NCI-H82 (cell line): ENCODE measurements at places on chromosomes 3 and 15.

DNA sequence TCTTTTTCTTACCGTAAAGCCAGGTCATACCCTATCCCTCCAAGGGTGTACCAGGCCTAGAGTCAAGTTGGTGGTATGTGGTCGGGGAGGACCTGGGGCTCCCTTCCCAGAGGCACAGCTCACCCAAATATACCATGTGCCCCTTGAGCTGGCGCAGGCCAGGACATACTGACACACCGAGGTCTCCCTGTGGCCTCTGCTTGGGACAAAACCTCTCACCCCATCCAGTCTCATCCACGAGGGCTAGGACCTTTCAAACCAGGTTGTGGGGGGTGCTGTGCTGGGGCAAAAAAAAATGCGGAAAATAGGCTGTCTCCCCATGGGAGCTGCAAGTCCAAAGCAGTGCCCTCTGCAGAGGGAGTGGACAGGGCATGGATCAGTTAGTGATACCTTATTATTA is 22.8 kb downstream of the PTH1R start:
- no peak for DNase-seq

DNA sequence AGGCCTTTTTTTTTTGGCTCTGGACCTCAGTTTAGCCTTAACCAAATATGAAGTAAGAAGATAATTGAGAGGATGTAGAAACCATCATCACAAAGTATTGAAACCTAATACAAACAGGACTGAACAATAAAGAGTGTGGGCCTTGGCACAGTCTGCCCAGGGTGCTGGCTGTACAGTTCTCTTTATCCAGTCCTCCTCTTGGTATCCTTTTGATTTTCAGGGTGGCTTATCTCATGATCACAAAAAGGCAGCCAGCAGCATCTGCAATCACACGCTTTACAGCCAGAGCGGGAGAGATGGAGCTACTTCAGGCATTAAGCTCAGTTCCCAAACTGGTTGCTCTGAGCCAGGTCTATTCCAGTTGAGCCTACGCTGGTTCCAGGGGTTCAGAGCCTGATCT is 239.7 kb downstream of the RPLP1 start:
- DNase-seq = peak; percentile 44

- DNase-seq = no peak
Measured at GRCh38 chr3:160998581-160998980, 106.6 kb downstream of the B3GALNT1 start.

GRCh38 chr3:189308608-189309007 is 136.8 kb downstream of the TPRG1 start:
- no peak for DNase-seq

- no peak for DNase-seq
Measured at GRCh38 chr3:170324962-170325361, 32.6 kb upstream of the SKIL start.

DNA sequence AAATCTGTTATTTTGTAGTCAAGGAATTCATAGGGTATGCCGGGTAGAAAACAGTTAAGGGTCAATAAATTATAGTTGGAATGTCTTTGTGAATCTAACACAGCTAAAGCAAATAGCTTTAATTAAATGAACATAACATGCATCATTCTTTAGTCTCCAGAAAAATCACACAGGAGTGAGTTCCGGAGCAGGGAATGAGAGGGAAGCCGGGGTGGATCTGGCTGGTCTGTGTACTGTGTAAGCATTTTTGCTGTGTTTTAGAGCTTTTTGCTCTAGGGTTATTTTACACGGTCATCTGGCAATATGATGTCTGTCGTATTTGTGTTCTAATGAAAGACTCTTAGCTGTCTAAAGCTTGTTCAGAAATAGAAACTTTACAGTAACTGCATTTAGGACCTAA is 57.5 kb downstream of the MED12L start:
- no peak for DNase-seq

- no peak for DNase-seq
Measured at GRCh38 chr3:147930232-147930807, 521.2 kb downstream of the ZIC1 start.

DNA sequence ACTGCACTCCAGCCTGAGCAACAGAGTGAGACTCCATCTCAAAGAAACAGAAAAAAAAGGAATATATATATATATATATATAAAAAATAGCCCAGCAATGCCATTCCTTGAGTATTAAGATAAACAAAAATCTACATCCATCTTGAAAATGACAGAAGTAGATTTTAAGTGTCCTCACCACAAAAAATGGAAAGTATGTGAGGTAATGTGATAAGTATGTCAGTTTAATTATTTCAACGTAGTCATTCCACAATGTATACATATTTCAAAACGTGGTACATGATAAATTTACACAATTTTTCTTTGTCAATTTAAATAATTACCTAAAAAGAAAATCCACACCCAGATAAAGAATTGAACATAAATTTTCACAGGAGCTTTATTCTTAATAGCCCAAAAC is 54.9 kb downstream of the HCN4 start:
- no peak for DNase-seq

DNA sequence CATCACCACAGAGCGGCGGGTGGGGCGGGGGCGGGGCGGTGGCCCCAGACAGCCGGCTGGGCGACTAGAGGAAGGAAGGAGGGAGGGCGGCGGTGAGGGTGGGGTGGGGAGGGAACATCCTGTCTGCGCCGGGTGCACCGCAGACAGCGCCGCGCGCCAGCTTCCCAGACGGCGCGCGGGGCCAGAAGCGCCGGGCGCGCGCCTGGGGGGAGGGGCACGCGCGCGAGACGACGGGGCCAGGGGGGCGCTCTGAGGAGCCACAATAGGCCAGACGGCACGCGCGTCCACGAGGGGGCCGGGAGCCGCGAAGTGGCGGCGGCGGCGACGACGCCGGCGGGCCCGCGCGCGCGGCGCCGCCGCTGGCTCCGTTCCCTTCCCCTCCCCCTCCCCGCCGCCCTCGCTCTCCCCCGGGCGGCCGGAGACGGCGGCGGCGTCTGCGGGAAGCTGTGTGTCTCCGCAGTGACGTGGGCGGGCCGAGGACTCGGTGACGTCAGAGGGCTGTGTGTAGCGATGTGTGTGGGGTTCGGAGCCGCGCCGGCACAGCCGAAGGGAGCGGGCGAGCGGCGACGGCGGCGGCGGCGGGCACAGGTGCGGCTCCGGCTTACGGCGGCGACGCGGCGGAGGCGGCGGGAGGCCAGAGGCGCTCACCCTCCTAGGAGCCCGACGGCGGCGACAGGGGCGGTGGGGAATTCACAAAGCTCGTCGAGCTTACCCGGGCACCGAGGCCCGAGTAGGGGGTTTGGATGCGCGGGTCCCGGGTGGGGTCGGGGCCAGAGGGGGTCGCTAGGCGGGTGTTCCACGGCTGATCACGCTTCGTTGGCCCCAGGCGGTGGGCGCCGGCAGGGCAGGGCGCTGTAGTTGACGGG is at the start of gene SKIL:
Gene SKIL, plus strand, starts transcription at position 540 of the 866 bp plus-strand sequence. CDS start 2,617 bp downstream, outside the sequence.
- DNase-seq = peak; percentile 99

DNA sequence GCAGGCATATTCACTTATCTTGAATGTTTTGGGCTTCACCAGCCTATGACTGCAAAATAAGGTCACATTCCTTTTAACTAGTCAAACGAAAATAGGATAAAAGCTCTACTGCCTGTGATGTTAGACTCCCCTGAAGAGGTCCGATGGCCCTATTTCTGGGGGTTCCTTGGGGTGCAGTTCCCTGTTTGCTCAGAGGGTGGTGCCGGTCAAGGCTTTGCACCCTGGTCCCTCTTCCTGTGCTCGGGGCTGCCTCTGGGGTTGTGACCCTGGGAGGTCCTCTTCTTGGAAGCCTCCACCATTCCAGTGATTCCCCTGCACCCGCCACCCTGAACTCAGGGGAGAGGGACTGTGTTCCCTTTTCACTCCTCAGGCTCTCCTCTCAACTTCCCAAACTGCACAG is 86.7 kb upstream of the ANKRD34C start:
- no peak for DNase-seq

DNA sequence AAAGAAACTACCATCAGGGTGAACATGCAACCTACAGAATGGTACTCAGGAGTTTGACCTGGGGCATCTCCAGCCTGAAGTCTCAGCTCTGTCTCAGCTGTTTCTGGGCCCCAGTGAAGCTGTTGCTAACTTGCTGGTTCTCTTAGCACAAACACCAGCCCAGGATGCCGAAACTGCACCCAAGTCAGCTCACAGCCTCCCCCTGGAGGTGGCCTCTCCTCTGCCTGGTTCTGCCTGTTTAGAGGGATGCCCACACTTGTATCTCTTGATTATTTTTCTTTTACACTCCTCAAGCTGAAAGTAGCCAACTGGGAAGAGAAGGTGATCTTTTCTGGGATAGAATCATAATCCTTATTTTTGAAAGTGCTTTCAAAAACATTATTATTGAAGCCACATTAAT is 289.0 kb upstream of the RASGRP1 start:
- peak; percentile 34 for DNase-seq

- no peak for DNase-seq
Measured at GRCh38 chr3:19190126-19190525, 41.8 kb downstream of the KCNH8 start.

GRCh38 chr3:66537735-66538134 is 36.9 kb upstream of the LRIG1 start:
- no peak for DNase-seq

DNA sequence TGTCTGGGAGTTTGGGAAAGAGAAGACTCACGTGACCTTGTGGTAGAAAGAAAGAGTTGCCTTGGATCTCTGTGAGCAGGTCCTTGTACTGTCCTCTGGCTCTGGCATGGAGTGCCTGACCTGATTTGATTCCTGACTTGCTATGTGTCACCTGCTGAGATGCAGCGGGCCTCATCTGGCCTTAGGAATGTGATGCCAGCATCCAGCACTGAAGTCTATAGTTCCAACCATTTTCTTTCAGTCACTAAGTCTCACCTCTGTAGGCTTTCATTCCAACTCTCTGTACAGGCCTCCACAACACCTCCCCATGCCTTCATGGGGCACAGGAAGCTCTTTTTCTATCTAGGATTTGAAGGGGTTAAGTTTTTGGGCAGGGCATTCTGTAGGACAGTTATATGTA is 12.1 kb upstream of the OXSR1 start:
- no peak for DNase-seq

DNA sequence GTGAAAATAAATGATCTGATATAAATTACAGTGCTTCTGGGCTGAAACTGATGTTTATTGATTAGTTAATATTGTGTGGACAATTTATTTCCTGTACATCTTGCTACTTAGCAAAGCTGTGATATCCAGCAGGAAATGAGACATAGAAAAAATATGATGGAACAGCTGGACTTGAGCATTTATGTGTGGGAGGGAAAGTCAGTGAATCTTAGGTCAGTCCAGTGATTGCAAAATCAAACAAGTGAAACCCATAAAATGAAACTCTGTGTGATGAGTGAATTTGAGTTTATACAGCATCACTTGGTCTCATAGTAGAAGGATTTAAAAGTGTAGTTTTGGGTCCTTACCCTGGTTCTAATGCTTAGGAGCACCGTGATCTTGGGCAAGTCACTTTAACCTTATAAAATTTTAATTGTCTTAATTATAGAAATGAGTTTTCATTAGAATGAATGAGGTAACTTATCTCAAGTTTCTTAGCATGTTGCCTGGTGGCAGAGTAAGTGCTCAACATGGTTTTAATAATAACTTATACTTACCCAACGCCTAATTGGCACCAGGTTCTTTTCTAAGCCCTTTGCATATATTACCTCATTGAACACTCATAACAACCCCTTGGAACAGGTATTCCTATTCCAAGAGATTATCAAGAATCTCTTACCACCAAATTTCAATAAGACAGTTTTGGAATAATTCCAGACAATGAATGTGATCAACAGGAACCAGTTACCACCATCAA is 194.6 kb downstream of the ADAMTSL3 start:
- DNase-seq = no peak

DNA sequence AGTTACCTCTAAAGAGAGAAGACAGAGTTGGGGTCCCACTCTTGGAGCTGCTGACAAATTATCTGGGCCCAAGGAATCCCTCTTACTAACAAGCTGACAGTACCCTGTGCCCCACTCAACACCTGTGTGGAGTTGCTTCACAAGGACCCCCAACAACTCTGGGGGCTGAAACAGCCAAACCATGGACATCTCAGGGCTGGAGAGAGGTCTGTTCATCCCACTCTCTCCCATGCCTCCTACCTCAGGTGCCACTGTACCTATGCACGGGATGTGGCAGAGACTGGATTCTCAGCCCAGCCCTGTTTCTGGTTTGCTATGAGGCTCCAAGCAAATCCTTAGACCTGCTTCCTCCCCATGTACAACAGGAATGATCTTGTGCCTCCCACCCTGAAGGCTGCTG is 101.7 kb downstream of the ETFA start:
- no peak for DNase-seq

GRCh38 chr3:44721231-44722102 is 8.0 kb upstream of the ZNF501 start:
- no peak for DNase-seq

DNA sequence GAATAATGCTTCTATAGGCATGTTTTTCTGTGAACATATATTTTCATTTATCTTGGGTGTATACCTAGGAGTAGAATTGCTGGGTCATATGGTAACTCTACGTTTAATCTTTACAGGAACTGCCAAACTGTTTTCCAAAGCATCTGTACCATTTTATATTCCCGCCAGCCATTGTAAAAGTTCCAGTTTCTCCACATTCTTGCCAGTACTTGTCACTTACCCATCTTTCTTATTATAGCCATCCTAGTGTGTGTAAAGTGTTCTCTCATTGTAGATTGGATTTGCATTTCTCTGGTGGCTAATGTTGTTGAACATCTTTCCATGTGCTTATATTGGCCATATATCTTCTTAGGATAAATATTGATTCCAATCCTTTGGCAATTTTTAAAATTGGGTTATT is 31.2 kb upstream of the CFAP20DC start:
- DNase-seq = no peak

- DNase-seq = no peak
Measured at GRCh38 chr15:89199746-89200145, 21.6 kb downstream of the RLBP1 start.

GRCh38 chr3:158532099-158532734 is 38.8 kb upstream of the MLF1 start:
- DNase-seq = peak; percentile 72

GRCh38 chr3:59658274-59658673 is 608.4 kb upstream of the CFAP20DC start:
- no peak for DNase-seq

DNA sequence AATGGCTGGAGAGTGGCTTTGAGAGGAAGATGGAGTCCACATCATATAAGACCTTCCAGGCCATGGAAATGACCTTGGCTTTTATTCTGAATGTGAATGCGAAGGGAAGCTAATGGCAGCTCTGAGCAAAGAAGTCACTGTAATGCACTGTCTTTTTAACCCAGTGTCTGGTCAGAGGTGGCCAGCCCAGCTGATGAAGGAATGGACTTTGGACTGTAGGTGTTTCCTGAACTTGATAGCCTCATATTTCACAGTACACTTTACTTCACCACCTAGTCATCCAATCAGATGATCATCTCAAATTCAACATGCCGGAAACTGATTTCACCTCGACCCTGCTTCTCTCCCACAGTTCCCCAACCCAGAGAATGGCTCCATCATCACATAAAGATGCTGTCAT is 33.4 kb downstream of the DCLK3 start:
- DNase-seq = no peak

- DNase-seq = no peak
Measured at GRCh38 chr15:38267421-38268022, 14.9 kb downstream of the SPRED1 start.

DNA sequence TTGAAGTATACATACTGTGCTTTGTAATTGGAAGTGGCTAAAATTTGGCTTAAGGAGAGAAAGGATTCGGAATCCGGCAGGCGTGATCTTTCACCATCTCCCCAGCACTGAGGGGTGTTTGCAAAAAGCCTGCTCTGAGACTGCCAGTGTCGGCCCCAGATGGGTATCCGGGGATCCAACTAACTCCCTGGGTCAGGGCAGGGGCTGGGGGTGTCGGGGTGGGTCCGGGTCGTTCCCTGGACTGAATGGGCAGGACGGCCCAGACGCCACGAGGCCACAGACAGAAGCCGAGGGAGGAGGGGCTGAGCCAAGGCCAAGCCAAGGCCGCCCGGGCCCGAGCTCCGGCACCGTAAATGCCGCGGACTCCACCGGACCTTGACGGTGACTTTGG is 349 bp downstream of the PPIB start:
- no peak for DNase-seq
